ENCODE measurements at places on chromosomes 13 and 19.

DNA sequence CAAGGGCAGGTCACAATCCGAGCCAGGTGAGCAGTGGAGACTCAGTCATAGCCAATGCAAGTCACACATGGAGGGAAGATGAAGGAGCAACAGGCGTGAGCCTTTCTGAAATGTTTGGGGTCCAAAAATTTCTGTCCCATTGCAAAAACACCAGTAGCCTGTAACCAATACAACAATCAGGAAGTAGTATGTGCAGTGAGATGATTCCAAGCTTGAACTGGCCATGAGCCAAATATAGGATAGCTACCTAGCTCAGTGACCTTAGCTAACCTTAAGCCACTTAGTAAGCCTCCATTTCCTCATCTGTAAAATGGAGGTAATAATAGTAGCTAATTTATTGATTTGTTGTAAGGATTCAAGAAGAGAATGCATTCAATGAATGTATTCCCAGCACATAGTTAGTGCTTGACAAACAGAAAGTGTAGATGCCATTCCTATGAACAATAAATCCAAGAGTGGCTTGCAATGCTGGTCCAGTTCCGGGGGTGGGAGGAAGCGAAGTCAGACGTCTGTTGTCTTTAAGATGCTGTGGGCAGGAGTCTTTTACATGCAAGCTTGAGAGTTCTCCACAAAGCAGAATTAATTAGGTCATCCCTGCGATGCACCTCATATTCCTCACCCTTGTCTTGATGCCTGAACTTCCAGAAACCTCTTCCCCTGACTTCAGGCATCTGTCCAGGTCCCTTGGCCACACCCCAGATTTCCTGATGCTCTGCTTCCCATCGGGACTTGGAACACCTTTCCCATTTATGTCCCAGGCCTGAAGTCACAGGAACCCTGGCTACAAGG is 195.7 kb upstream of the UBL3 start:
- no peak for ATAC-seq

DNA sequence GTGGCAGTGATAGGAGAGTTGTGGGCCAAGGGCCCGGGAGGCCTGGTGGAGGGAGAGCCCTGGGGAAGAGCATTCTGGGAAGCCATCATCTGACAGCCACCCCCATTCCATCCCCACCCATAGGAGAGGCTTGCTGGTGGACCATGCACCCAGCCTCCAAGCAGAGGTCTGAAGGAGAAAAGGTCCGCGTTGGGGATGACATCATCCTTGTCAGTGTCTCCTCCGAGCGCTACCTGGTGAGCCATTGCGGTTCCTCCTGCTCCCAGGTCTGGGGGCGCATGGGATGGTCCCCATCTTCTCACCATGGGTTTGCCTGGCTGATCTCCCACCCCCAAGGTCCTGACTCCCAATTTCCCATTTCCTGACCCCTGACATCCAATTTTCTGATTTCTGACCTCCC is 10.5 kb downstream of the RYR1 start:
- ATAC-seq = no peak

- ATAC-seq = no peak
Observed at GRCh38 chr19:45587873-45588272, 3.3 kb upstream of the OPA3 start.

DNA sequence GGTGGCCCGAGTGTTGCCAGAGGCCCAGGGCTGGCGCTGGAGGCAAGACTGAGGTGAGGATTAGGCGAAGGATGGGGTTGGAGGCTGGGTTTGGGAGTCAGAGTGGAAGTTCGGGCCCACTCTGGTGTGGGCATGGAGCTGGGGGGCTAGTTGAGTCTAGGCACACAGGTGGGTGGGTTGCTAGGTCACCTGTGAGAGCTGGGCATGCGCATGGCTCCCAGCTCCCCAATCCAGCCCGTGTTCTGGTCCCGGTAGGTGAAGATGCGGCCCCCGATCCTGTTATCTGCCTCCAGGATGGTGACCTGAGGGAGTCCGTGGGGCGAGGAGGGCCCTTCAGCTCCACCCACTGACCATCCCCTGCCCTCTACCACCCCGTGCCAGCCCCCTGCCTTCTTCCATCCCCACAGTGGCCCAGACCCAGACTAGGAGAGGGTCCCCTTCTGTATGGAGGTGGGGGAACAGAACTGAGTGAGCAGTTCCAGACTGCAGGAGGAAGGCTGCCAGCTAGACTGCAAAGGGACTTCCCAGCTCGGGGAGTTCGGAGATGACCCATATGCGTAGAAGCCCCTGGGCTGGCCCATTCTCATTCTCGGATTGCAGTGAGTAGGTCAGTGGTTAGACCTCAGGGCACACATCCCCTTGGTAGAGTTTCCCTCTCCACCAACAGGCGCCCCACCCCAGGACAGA is 1.7 kb downstream of the IL4I1 start:
- peak; percentile 54 for ATAC-seq

DNA sequence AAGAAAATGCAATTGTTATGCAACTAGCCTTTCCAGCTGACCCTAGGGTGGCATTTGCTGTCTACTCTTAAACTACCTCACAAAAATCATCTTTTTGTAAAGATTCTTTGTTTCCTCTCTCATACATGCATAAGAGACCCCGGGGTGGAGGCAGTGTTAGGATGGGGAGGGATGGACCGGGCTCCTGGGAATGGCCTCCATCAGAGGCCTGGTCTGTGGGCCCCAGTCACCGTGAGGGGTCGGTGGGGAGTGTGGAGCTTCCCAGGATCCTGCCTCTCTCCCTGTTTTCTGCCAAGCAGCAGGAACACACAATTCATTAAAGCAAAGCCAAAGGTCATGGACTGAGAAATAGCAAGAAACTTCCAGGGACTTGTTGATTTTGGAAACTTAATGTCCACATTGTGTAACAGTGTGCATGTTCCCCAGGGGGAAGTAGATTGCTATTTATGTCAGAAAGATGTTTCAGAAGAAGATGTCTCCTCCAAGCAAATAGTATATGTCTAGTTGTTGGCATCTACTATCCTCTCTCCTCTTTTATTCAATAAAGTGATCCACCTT is 241.4 kb downstream of the ENOX1 start:
- ATAC-seq = no peak

GRCh38 chr13:102346769-102347168 is 55.1 kb downstream of the FGF14 start:
- ATAC-seq = no peak

All from activated T-helper 17 cell treated with anti-CD3 and anti-CD28 coated beads, Interleukin-2, amount 50 U/mL, for 72 hours (primary cell).